Amniotic stem cell (primary cell): ENCODE measurements at places on chromosomes 3 and 15.

DNA sequence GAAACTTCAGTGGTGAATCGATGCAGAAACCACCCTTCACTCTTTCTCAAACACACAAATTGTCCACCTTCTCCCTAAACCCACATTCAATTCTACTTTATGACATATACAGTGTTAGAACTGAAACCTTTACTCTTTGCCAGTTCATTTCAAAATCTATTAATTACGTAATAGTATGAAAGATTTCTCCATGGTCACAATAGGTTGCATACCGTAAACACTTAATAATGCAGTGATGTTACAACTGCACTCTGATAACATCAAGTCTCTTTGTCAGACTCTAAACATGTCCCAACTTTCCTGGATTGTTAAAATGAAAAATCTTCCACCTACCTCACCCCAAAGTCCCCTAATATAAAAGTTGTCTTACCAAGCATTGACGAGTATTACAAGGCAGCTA lies 111.8 kb upstream of the PROK2 start:
- no peak for DNase-seq

DNA sequence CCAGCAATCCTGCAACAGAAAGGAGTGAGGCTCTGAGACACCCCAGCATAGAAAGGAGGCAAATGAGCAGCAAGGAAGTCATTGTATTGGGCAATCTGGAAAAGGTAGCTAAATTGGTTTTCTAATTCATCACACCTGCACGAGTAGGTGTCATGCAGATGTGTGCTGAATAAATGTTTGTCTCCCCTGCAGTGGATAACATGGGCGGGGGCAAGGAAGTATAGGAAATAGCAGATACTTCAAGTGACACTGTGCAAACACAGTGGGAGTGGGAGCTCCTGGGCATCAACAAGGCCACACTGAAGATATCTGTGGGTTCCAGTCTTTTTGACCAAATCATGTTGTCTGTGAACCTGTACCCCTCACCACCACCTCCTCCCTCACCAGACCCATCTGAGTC lies 14.4 kb upstream of the HTR3E start:
- no peak for DNase-seq

- DNase-seq, result no peak
These were observed 88.2 kb downstream of the RAB11A start for GRCh38 chr15:65957451-65957850.

DNA sequence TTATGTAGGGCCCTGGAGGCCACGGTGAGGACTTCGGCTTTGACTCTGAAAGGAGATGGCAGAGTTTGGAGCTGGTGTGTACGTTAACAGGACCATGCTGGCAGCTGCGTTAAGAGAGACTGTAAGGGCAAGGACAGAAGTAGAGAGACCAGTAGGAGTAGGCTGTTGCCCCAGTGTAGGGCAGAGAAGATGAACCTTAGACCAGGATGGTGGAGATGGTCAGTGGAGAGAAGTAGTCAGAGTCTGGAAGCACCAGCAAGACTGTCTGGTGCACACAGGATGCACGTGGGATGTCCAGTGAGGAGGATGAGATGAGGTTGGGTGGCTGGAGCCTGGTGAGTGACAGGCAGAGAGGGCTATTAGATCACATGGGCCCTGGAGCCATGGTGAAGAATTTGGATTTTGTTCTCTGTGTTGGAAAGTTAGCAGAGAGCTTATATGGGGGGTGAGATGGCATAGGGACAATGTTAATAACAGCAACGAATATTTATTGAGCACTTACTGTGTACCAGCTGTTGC lies 150.1 kb downstream of the IGF1R start:
- no peak for DNase-seq

- DNase-seq, result no peak
These were observed 224.8 kb downstream of the KCNMB2 start for GRCh38 chr3:178761024-178761423.

GRCh38 chr3:52897130-52898122 lies at the start of gene STIMATE:
Gene STIMATE, minus strand, starts transcription at chr3:52897548. Its CDS starts 98 bp downstream, at chr3:52897450.
- peak; percentile 30 for DNase-seq

GRCh38 chr15:43900996-43901395 lies 74.2 kb downstream of the WDR76 start:
- no peak for DNase-seq

GRCh38 chr3:173225351-173225750 lies 84.3 kb upstream of the SPATA16 start:
- DNase-seq, result no peak

DNA sequence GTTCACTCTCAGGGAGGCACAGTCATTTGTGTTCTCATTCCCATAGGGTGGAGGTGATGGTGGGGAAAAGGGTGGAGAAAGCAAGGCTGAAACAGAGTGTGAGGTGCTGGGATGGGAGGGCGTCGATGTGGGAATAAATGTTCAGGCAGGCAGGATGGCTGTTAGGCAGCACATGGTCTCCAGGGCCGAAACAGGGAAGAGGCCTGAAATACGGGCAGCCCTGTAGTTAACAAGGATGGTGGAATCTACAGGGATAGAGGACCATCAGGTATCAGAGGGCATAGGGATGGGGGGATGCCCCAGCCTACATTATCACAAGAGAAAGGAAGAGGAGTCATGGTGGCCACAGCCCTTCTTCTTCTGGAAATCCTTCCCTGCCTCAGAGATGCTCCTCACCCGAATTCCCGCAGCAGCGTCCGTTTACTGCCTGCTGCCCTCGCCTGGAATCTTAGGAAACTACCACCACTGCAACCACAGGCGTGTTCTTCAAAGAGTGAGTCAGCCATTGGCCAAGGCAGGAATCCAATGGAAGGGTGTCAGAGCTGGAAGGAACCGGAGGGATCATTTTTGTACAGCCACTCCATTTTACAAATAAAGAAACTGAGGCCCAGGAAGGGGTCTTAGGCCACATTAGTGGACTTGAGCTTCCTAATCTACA lies 49.7 kb upstream of the POMGNT2 start:
- DNase-seq, result peak; percentile 62

GRCh38 chr15:81809543-81809942 lies 236.3 kb downstream of the MEX3B start:
- DNase-seq, result no peak

- DNase-seq, result no peak
These were observed 47.2 kb upstream of the KPNA4 start for GRCh38 chr3:160612386-160613075.

DNA sequence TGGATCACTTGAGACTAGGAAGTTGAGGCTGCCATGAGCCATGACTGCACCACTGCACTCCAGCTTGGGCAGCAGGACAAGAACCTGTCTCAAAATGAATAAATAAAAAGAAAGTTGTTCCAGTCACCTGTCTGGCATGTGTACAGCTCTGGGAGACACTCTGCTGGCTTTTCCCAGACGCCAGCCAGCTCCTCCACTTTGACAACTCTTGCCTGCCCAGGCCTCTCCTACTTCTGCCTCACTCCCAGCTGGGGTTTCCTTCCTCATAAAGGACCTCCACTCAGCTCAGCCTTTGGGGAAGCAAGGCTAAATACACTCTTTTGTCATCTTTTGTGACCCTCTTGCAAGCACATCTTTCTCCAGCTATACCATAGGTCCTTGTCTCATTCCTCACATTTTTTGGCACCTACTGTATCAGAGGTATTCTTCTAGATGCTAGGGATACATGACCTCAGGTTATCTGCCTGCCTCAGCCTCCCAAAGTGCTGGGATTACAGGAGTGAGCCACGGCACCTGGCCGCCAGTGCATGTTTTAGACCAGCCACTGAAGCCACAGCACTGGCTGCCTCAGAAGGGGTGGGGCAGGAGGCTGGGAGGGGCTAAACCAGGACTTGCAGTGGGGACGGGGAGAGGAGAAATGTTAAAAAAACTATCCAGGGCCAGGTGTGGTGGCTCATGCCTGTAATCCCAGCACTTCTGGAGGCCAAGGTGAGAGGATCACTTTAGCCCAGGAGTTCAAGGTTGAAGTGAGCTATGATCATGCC lies 10.0 kb upstream of the ELP6 start:
- no peak for DNase-seq

DNA sequence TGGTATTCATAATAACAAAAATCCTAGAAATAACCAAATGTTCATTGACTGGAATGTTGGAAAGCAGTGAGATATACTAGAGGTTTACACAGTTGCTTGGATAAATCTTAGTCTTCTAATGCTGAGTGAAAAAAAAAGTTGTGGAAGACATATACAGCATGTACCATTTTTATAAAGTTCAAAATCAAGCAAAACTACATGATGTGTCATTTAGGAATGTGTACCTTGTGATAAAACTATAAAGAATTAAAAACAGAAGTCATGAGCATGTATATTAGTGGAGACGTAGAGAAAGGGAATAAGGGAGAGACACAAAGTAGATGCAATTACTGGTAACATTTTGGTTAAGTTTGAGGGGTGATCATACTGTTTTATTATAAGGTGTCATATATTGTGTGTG lies 45.2 kb downstream of the FBXL2 start:
- no peak for DNase-seq

- DNase-seq, result no peak
These were observed 78.4 kb downstream of the FBXL2 start for GRCh38 chr3:33355611-33356010.

- DNase-seq, result no peak
These were observed 10.6 kb upstream of the ITPKA start for GRCh38 chr15:41483115-41483514.

DNA sequence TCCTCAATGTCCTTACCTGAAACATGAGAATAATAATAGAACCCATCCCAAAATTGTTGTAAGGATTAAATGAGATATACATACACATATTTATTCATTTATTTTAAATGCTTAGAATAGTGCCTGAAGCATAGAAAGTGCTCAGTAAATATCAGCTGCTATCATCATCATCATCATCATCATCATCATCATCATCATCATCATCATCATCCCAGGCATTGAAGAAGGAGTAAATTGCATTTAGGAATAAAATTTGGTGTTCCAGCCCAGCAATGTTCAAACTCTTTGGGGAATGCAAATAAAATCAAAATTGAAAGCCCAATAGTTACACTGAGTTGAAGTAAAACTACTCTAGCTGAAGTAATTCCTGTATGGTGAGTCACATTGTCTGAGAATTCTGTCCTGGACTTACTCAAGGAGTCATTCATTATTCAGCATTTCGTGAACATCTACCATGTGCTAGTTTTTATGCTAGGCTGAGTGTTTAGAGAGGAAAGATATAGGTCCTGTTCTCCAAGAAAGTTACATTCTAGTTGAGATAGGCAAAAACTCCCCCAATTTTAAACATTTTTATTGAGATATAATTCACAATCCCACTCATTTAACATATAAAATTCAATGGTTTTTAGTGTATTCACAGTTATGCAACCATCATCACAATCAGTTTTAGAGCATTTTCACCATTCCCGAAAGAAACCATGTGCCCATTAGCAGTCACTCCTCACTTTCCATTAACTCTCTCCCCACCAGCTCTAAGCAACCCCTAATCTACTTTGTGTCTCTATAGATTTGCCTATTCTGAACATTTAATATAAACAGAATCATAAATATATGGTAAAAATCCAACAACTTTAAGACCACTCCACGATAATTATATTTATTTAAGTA lies 107.2 kb downstream of the FRMD5 start:
- peak; percentile 69 for DNase-seq

GRCh38 chr15:78067328-78068228 lies 9.9 kb downstream of the TBC1D2B start:
- no peak for DNase-seq

DNA sequence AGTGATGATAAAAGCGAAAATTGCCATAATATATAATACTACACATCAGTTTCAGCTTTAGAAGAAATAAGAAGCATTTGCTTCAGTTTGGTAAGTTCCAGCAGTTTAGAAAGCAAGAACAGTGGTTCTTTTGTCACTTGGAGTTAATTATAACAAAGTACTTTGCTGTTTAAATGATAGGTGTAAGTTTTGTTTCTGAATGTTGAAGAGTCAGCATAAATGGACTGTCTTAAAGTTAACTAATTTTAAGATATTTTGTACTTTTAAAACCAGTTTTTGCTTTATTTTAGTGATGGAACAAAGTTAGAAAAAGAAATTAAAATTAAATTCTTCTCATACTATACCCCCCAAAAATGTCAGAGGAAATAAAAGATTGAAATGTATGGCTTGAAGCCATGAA lies 24.6 kb downstream of the CHCHD6 start:
- DNase-seq, result no peak

DNA sequence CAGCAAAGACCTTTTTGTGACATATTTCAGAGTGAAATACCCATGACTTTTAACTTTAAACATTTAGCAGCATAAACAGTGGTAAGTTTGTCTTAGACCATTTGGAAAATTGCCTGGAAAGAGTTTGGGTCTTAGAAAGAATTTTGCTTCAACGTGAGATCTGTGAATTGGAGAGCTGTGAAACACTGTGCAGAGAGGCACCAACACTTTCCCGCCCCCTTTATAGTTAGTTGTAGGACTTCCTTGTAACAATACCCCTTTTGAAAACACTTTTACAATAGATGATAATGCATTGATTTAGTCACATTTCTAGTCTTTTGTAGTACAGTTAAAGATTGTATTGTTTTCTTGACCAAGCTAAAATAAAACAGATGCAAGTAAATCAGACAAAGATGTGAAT lies 43.5 kb upstream of the MBNL1 start:
- no peak for DNase-seq

DNA sequence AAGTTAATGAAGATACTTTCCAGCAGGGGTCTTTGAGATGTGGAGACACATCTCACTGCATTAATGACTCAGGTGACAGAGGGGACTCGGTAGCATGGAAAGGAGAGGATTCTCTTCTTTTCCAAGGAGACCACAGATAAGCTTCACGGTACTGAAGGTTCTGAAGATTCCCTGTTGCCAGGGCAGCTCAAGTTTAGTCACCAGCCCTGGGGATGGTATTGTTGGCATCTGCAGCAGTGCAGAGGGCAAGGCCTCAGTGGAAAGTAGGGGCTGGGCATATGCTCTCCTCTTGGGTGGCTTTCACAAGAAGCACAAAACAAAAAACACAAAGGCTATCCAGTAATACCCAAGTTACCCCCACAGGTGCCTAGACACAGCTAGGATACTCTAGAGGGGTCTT lies 38.0 kb upstream of the MRPL3 start:
- no peak for DNase-seq

GRCh38 chr15:25478313-25478712 lies 39.5 kb upstream of the UBE3A start:
- no peak for DNase-seq

DNA sequence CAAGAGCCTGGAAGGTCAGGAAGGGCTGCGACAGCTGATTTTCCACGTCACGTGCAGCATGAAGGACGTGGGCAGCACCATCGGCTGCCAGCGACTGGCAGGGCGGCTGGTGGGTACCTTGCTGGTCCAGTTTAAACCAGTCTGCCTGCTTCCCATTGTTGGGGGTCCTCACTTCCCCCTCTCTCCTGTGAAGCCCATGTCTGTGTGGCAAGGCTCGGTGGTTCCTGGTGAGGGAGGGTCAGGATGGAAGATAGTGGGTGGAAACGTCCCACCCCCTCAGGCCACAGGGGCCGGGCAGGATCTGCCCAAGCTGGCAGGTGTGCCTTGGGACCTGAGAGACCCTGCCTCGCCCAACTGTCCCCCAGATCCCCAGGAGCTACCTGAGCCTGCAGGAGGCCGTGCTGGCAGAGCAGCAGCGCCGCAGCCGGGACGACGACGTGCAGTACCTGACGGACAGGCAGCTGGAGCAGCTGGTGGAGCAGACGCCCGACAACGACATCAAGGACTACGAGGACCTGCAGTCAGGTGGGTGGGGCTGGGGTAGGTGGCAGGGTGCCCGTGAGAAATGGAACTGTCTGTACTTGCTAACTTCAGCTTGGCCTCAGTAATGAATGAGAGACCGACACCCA lies 108.2 kb downstream of the LRRK1 start:
- no peak for DNase-seq
